Esophagus squamous epithelium (tissue), 5 donors: ENCODE measurements at places on chromosomes 7 and 10.

- DNase-seq: no peak
Observed at GRCh38 chr10:87991946-87992345, 128.5 kb downstream of the PTEN start.

GRCh38 chr10:132322586-132323048, 9.4 kb upstream of the LRRC27 start:
- DNase-seq: no peak

- no peak for DNase-seq
Observed at GRCh38 chr7:132817949-132818348, 241.7 kb upstream of the PLXNA4 start.

GRCh38 chr10:29731760-29732159, 97.0 kb upstream of the SVIL start:
- no peak for DNase-seq

- DNase-seq: no peak
Observed at GRCh38 chr7:136859803-136860202, 8.6 kb upstream of the CHRM2 start.

DNA sequence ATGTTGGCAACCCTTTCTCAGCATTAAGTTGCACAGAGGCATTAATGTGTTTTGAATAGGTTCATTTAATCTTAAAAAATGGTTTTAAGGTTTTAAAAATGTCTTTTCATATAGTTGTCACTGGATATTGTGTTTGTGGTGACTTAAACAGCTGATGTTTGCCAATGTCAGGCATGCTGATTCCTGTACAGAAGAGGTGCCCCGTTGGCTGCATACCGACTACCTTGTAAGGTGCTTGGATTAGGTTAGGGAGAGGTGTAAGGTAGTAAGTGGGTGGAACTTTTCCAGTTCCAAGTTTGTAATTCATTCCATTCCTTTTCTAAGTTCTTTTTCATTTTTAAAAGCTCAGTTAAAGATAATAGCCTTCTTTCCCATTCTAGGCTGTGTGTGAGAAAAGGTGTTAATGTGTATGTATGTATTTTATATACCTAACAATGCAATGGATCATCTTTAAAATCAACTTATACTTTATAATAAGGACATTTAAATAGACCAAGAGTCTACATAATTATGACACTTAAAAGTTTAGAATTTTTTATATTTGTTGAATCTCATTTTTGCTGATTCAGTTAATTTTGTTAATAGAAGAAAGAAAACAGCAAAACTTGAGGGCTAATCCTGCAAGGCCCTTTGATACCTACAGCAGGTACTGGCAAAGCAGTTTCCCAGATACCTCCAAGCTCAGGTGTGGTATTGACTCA, 155.2 kb downstream of the LCOR start:
- DNase-seq: no peak

GRCh38 chr10:103758294-103758681, 97.1 kb downstream of the SH3PXD2A start:
- no peak for DNase-seq

GRCh38 chr10:103054621-103055020, 136.5 kb downstream of the CNNM2 start:
- no peak for DNase-seq

- DNase-seq: no peak
Observed at GRCh38 chr10:68957284-68957615, 1.3 kb downstream of the DDX21 start.

GRCh38 chr7:1712907-1713501, 42.9 kb downstream of the ELFN1 start:
- DNase-seq: no peak

DNA sequence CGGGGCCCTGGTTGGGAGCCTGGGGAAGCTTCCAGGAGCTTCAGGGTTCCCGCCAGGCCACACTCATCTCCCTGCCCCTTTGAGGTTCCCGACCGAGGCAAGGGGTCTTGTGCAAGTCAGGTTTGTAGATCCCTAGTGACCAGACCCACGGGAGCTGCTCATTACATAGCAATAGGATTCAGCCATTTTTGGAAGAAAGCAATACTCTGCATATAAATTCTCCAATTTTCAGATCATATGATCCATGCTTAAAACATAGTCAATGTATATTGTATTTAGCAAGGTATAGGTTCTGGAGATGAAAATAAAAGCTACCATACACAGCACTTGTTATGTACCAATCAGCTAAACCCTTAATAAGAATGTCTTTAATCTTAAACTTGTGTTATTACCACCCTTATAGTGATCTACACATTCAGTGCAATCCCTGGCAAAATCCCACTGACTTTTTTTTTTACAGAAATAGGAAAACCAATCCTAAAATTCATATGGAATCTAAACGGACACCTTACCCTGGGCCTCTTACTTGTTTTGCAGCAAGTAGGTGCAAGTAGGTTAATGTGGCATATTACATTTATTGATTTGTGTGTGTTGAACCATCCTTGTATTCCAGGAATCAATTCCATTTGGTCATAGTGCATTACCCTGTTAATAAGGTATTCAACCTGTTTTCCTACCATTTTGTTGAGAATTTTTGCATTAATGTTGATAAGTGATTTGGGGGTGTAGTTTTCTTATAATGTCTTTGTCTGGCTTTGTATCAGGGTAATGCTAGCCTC, 13.8 kb upstream of the FKBP9 start:
- DNase-seq: no peak

DNA sequence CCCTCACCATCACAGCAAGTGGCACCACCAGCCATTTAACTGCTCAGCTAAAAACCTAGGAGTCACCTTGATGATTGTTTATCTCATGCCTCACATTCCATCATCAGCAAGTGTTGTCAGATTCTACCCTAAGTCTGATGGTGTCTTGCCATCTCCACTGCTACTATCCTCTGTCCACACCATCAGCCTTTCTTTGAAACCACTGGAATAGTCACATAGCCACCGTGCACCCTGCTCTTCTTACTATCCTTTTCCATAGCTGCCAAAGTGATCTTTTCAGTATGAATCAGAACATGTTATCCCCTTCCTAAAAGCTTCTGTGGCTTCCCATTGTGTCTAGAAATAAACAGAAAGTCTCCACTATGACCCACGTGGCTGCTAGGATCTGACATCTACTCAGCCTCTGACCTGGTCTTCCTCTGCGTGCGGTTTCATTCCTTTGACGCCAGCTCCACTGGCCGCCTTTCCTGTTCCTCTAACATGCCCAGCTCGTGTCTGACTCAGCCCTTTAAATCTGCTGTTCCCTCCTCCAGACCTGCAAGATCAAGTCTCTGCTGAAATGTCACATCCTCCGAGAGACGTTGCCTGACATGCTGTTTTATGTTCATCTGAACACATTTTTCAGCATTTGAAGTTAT, 16.5 kb upstream of the CHN2 start:
- DNase-seq: peak; percentile 17

DNA sequence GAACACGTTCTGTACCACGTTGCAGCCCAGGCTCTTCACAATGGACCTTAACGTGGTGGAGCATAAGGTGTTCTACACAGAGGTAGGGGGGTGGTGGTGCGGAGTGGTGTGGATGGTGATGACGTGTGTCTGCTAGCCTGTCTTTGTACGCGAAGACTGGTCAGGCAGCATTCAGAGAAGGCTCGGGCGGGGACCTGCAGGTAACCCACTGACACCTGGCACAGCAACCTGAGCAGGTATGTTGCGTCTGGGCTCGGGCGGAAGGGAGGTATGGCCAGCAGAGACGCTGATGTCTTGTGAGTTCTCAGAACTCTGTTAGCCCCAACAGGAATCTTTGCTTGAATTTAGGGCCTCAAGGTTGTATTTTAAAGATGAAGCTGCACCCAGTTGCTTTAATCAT, 55.0 kb downstream of the TRRAP start:
- DNase-seq: no peak

DNA sequence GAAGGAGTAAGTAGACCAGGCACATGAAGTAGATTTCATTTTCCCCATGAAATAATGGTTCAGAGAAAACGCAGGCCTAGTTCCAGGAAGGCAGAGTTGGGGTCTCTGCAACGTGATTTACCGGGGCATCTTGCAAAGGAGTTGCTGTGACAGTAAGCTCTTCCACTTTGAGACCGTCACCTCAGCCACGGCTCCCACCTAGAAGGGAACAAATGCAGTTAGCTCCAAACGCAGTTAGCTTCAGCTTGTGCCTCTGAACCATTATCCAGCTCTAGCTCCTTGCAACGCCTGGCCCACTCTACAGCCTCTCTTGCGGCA, 7.0 kb upstream of the MYO1G start:
- DNase-seq: no peak

DNA sequence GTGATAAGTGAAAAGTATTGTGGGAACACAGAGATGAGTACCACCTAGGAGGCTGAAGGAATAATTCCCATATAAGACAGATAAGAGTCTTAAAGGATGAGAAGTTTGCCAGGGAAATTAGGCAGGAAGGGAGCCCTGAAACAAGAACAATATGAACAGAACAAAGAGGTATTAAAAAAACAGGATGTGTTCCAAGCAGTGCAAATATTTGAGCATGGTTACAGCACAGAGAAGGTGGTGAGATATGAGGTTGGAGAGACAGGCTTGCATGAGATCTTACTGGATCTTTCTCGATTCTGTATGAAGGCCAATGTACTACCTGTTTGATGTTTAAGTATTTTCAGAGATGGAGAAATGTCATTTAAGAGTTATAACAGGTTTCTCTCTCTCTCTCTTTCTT, 20.3 kb downstream of the TAC1 start:
- DNase-seq: no peak

GRCh38 chr10:96614515-96614914, 27.7 kb upstream of the TM9SF3 start:
- DNase-seq: no peak

DNA sequence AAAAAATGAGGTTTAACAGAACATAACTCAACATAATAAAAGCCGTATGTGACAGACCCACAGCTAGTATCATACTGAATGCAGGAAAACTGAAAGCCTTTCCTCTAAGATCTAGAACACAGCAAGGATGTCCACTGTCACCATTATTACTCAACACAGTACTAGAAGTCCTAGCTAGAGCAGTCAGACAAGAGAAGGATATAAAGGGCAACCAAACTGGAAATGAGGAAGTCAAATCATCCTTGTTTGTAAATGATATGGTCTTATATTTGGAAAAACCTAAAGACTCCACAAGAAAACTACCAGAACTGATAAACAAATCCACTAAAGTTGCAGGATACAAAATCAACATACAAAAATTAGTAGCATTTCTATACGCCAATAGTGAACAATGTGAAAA, 45.9 kb downstream of the C10orf71 start:
- DNase-seq: no peak

DNA sequence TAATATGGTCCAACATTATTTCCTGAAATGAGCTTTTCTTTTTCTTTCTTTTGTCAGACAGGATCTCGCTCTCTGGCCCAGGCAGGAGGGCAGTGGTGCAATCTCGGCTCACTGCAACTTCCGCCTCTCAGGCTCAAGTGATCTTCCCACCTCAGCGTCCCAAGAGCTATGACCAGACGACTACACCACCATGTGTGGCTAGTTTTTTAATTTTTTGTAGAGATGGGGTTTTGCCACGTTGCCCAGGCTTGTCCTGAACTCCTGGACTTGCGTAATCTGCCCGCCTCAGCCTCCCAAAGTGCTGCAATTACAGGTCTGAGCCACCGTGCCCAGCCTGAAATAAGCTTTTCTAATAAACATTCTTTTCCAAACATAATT, 48.6 kb downstream of the CUL2 start:
- no peak for DNase-seq

GRCh38 chr10:73494877-73495225, 973 bp downstream of the PPP3CB start:
- DNase-seq: no peak

DNA sequence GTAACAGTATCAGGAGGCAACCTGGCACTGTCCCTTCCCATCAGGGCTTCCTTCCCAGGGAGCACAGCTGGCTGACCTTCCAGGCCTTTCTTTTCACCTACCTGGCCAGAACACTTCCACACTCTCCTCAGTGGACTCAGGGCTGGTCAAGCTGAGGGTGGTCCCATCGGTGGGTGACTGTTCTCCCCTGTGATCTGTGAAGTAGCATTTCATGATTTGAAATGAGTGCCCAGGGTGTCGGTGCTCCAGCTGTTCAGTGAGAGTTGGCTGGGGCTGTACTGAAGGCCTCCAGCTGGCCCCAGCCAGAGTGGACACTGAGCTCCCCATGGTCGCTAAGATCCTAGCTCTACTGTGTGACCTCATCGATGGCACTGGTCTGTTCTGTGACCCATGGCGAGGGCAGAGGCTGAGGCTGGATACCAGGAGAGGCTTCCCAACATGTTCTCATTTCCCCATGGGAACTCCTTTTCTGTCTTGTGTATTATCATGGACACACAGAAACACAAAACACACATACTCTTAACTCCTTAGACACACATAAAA, at the start of gene FAM170B:
Gene FAM170B (minus strand): TSS at position 316 of the 543 bp plus-strand sequence. CDS start 103 bp downstream, at position 213.
- no peak for DNase-seq

- no peak for DNase-seq
Observed at GRCh38 chr7:156356551-156356950, 284.0 kb upstream of the RNF32 start.

DNA sequence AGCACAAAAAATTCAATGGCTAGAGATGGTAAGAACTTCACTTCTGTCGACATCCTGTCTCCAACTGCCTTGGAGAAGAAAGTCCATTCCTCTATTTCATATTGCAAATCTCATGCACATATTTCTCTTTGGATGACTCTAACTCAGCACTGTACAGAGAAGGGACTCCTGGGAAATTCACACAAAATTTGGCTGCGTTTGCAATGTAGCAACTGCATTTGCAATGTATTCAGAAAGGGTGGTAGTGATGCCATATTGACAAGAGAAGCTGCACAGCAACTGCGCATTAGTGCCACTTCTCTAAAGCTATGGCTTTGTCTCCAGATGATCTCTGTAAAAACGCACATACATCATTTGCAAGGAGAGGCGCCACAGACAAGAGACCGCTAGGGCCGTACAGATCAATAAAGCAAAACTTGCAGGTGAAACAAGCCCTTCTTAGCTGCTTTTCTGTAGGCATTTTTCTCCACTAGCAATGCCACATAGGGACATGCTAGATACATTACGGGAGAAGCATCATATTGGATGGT, 389.5 kb downstream of the TCERG1L start:
- no peak for DNase-seq

- no peak for DNase-seq
Observed at GRCh38 chr7:115359119-115359518, 437.2 kb downstream of the MDFIC start.

GRCh38 chr10:124127563-124127962, 34.2 kb upstream of the CHST15 start:
- no peak for DNase-seq

DNA sequence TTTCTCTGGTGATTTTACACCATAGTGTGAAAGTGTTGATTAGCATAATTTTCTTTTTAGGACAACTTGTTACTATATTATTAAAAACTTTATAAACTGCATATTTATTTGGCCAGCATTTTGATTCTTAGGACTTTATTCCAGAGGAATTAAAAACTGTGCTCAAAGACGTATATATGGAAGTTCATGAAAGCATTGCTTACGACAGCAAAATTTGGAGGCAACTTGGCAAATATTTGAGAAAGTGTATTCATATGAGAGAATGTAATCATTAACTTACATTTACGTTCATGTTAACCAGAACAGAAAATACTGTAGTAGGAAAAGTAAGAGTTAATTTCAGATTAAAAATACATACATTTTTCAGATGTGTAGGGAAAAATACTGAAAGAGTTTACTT, 203.1 kb downstream of the JCAD start:
- DNase-seq: no peak
